ENCODE measurements at places on chromosomes 4 and X. TPM values are rescaled to one million over a fixed set of nuclear protein-coding genes. Genes with fewer than 3 reads are reported as not detected.
A peak's percentile ranks its signal among the peaks of the same experiment; 100 is the strongest.

DNA sequence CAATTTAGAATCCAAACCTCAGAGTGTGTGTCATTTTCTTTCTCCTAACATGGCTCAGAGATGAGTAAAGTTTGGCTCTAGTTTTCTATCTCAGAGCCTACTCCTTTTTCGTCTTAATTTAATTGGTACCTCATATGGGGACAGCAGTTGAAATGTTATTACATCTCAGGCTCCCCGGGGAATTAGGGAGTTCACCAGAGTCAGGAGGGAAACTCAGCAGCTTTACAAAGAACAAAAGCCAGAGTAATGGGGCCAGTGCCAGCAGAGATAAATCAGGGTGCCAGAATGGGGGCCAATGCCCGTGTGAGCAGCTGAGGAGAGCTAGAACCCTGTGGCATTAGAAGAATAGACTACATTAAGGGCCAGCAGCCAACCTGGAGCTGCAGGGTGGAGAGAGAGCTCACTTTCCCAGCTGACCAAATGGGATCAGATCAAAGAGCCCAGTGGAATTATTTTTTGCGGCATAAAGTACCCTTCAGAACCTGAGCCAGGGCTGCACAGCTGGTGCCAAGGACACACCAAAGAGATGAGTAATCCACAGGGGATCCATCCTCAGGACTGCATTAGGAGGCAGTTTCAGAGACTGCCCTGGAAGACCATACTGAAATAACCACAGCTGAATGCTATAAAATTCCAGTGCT is 207.1 kb upstream of the DKK2 start:
- no peak for DNase-seq

DNA sequence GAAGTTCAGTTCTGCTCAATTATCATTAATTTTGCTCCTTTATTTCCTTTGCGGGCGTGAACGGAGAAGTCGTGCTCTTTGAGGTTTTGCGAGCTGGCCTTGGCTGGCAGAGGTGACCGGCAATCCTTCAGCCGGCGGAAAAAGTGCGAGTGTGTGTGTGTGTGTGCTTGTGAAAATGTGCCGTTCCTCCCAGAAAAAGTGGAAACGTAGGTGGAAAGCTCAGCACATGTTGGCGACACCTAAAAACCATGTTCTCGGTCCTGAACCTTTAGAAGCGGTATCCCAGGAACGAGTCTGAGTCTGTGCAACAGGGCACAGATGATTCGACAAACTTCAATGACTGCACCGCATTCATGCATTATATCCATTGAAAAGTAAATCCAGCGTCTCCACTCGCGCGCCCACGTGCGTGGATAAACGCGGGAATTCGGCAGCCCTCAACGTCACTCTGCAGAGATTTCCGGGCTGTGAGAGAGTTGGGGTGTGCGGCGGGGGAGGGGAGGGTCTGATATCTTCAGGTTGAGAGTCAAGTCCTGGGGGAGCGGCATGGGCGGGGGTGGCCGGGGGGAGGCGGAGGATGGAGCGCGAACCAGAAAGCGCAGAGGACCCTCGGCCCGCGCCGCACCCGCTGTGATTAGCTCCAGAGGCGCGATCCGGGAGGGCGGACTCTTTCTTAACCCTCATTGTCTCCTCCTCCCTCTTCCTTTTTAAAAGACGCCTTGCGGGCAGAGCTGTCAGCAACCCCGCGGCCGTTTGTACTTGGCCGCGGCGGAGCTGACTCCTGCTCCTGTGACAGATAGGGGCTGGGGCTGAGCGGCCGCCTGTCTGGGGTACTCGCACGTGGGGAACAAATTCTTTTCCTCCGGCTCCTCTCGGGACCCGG is at the start of gene SHISA3:
SHISA3 (plus strand) TSS at position 737 of the 883 bp plus-strand sequence. CDS start 569 bp downstream, outside the sequence.
- DNase-seq = no peak

GRCh38 chr4:154329268-154329868 is 162.2 kb downstream of the DCHS2 start:
- DNase-seq = peak; percentile 3

The SMPX gene
- not detected for total RNA-seq

DNA sequence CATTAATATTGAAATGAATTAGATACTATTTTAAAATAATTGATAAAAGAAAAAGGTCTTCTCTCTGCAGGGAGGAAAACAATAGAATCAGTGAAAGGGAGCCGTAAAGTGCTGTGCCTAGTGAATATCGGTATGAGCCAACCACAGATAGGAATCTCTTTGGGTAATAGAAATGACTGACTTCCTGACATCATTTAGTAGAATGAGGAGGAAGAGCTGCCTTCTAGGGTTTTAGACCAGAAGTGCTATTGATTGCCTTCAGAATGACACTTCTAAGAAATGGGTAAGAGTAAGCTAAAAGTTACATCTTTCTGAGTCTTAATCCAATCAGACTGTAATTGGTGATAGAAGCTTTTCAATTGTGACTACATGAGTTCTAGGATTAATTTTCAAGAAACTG is 134.0 kb upstream of the MAP9 start:
- DNase-seq = no peak

DNA sequence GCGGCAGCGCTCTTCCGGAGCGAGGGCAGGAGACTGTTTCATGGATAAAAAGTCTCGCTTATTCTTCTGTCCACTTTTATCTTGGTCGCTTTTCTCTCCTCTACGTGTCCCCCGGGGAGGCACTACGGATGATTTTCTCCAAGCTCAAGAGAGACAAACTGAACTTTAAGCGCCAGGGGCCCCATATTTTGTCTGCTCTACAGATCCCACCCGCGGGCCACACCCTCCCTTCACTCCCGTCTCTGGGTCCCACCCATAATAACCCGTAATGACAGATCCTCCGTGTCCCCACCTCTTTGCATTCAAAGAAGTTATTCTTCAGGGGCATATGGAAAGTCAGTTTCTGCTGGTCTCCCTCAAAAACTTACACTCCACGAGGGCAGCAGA is at the start of gene CORIN:
CORIN (minus strand) TSS at position 160 of the 387 bp plus-strand sequence; CDS start at position 42, 118 bp downstream.
- no peak for DNase-seq

DNA sequence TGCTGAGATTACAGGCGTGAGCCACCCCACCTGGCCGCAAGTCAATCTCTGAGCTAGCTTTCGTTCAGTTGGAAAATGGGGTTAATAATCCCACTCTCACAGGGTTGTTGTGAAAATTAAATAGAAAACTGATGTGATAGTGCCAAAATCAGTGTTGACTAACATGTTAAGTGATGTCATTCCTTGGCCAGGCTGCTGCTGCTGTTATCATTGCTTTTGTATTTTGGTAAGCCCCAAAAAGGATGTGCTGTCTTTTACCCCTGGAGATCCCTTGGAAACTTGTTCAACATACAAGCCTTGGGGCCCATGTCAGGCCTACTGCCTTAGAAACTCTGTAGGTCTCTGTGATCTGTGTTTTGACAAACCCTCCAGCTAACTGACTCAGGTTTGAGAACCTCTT is 106.3 kb downstream of the AFF1 start:
- no peak for DNase-seq

GRCh38 chr4:24980064-24980690 is 50.6 kb downstream of the LGI2 start:
- no peak for DNase-seq

DNA sequence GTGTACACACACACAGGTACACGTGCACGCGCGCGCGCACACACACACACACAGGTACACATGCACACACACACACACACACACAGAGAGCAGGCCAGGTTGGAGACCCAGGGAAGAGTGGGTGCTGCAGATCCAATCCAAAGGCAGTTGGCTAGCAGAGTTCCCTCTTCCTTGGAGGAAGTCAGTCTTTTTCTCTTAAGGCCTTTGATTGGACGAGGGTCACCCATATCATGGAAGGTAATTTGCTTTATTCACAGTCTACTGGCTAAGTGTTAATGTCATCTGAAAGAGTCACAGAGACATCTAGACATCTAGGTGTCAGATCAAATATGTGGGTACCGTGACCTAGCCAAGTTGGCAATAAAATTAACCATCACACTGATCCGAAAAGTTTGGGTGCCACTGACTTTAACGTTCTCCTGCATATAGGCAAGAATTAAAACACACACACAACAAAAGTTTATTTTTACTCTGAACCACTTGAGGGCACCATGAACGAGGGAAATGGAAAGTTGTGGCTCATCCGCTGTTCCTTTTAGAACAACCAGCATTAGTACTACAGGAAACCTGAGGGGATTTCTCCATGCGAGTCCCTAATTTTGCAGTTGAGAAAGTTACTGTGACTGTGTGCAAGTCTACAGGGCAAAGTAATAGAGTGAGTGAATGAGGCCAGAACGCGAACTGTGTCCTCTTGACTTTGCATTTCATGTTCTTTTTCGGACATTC is 66.0 kb upstream of the STOX2 start:
- DNase-seq = no peak

GRCh38 chrX:46179748-46180147 is 365.5 kb downstream of the ZNF674 start:
- DNase-seq = no peak

The IL3RA gene
- total RNA-seq = not detected

- DNase-seq = no peak
Observed at GRCh38 chr4:6364146-6364545, 94.5 kb downstream of the WFS1 start.

- no peak for DNase-seq
Observed at GRCh38 chrX:123060986-123061385, 123.1 kb upstream of the GRIA3 start.

The ANXA10 gene
- total RNA-seq = 0.94 TPM

- DNase-seq = no peak
Observed at GRCh38 chr4:81038636-81039350, 8.3 kb downstream of the BMP3 start.

All from epithelial cell of proximal tubule (primary cell).